AG09309 (cell line): ENCODE measurements at places on chromosomes 2 and 18.

GRCh38 chr2:203675086-203675485, 31.4 kb upstream of the CD28 start:
- DNase-seq, result no peak

- no peak for DNase-seq
Observed at GRCh38 chr2:200329384-200329783, 22.9 kb downstream of the SPATS2L start.

DNA sequence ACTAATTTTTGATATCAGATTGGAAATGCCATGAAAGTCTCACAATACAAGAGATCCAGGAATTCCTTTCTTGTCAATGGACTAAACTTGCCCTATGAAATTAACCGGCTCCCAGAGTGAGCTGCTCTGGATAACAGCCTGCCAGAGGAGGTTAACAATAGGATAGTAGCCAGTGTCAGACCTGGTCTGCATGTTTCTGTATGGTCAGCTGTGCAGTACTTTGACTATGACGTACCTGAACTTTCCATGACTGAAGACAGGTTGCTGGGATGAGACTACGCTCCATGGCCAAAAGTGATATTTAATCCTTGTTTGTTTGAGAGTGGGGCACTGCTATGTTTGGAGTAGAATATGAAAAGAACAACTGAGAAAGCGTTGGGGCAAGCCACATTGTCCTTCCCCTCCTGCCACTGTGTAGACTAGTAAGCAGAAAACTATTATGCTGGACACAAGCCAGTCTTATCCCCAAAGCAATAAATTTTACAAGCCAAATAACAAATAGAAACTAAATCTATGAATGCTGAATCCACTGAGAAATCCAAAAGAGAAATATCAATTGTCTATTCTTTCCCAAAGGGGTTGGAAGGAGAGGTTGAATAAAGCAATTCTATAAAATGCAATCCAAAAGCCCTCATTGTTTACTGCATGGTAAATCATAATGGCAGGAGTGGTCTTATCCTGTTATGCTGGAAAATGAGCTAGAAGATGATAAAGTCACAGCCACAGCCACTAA, 115.5 kb upstream of the CYP26B1 start:
- DNase-seq, result no peak

DNA sequence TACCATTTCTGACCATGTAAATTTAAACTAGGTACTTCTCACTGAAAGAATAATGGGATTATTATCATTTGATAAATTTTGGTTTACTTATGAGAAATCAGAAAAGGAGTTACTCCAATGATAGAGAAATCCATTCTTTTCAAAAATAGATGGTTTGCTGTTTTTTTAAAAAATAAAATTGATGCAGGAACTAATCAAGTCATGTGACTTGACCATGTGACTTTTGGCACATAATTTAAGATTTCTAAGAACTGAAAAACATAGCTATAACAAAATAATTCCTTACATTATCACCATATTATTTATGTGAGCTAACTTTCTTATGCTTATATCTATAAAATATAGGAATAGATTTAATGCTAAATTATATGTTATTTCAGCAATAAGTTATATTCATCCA, 247.1 kb upstream of the FIGN start:
- no peak for DNase-seq
